Astrocyte of the spinal cord (primary cell): ENCODE measurements at places on chromosomes 2 and 18.

- no peak for DNase-seq
Observed at GRCh38 chr18:41659438-41660130, 295.4 kb upstream of the PIK3C3 start.

GRCh38 chr2:190530248-190530900 lies 4.1 kb downstream of the NEMP2 start:
- DNase-seq = peak; percentile 37

DNA sequence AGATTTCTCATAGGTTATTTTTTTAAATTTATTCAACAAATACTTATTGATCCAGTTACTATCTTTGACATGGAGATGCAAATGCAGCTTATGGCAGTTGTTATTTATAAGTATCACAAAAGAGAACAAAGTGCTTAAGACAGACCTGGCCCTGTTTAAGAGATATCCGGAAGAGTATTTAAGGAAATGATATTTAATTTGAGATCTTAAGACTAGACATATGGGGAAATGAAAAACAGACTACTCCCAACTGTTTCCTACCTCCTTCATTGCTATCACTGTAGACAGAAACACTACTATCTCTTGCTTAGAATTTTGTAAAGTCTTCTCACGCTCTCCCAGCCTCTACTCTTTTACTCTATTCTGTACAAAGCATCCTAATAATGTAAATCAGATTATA lies 36.0 kb downstream of the RPRD1A start:
- no peak for DNase-seq

- DNase-seq = no peak
Observed at GRCh38 chr2:127401757-127402695, 14.3 kb upstream of the MAP3K2 start.

DNA sequence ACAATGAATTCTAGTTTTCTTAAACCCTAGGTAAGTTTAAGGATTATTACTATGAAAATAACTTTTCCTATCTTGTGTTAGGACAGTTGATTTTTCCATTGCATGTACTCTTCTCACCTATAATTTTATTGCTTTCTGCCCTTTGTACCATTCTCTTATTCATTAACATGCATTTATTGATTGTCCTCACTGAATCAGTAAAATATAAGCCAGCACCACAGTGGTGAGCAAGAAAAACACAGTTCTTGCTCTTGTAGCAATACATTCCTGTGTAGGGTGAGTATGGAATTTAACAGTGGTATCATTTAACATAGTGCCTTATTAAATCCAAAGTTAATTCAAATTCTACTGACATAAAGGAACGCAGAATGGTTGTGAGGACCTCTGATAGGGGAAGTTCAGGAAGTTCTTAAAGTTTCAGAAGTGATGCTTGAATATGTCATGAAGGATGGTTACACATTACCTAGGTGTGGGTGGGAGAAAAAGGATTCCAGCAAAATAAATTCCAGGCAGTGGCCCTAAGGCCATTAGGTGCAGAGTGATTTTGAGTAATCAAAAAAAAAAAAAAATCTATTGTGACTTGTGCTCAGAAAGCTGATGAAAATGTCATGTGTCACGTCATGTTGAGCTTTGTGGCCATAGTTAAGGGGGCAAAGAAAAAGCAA lies 104.7 kb upstream of the DSEL start:
- no peak for DNase-seq

GRCh38 chr2:190062601-190063000 lies at the start of gene MSTN:
Gene MSTN (minus strand): TSS chr2:190062729. CDS start chr2:190062596, 133 bp downstream.
- DNase-seq = no peak

DNA sequence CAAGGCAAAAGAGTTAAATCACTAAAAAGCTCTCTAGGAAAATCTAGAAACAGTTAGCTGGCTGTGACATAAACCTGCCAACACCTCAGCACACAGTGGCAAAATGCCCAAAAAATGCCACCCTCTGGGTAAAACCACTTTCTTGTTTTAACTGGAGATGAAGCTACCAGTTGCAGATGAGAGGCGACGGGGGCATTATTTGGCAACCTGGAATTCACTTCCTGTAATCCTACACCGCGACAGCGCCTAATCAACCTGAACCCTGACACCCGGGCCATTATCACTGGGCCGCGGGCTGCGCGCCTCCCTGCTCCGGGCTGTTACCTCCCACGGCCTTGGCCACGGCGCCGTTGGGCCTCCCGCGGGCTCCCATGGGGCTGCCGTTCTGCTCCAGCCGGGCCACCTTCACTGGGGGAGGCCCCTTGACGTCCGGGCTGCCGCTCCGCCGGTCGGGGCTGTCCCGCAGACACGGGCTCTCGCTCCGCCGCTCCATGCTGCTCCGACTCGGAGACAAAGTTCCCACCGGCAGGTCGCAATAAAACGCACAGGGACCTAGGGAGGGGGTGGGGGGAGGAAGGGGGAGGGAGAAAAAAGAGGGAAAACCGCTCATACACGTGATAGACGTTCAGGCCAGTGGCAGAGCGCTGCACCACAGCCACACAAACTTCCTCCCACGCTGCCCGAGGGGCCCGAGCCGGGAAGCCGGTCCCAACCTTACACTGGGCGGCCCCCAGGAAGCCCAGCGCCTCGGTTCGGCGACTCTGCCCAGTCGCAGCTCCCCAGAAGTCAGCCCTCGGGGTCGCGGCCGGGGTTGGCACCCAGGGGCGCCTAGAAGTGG lies 2.0 kb downstream of the SATB2 start:
- no peak for DNase-seq

DNA sequence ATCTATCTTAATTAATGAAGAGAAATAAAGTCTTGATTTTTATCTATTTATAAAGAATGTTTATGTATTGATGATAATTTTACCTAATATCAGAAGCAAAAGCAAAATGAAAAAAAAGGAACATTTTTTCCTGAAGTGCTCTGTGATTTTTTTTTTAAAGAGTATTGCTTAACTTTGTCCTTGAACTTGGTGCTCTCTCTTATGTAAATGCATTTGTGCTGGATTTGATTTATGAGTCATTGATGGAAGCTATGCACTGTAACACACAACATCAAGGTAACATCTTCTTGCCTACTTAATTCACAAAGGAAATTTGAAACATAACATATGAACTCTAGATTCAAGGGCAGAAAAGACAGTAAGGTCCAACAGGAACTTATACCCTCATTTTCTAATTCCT lies 312.9 kb upstream of the CDH19 start:
- no peak for DNase-seq

DNA sequence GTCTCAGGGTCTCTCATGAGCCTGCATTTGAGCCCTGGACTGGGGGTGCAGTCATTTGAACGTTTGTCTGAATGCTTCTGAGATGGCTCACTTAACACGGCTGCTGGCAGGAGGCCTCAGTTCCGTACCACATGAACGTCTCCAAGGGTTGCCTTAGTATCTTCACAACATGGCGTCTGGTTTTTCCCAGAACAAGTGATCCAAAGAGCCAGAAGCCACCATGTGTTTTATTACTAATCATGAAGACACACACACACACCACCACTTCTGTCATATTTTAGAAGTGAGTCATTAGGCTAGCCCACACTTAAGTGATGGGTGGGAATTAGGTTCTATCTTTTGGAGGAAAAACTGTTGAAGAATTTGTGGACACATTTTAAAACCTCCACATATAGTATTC lies 15.0 kb upstream of the MYO1B start:
- peak; percentile 96 for DNase-seq

- no peak for DNase-seq
Observed at GRCh38 chr18:44844486-44844885, 163.8 kb downstream of the SETBP1 start.

GRCh38 chr2:186772579-186772978 lies 76.4 kb downstream of the ZSWIM2 start:
- DNase-seq = no peak

DNA sequence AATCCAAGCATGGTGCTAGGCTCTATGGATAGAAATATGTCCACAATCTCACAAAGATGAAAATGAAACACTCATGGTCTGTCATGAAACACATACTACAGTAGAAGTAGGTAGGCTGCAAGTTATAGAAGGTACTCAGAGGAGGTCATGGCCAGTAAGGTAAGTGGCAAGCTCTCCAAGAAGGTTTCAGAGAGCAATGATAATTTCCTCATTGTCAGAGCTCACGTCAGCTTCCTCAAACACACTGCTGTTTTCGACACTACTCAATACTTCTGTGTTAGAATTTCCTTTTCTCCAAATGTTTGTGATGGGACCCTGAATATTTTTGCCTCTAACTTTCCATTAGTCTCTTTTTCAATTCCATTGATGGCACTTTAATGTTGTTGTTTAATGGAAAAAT lies 25.5 kb downstream of the CCDC141 start:
- DNase-seq = no peak

DNA sequence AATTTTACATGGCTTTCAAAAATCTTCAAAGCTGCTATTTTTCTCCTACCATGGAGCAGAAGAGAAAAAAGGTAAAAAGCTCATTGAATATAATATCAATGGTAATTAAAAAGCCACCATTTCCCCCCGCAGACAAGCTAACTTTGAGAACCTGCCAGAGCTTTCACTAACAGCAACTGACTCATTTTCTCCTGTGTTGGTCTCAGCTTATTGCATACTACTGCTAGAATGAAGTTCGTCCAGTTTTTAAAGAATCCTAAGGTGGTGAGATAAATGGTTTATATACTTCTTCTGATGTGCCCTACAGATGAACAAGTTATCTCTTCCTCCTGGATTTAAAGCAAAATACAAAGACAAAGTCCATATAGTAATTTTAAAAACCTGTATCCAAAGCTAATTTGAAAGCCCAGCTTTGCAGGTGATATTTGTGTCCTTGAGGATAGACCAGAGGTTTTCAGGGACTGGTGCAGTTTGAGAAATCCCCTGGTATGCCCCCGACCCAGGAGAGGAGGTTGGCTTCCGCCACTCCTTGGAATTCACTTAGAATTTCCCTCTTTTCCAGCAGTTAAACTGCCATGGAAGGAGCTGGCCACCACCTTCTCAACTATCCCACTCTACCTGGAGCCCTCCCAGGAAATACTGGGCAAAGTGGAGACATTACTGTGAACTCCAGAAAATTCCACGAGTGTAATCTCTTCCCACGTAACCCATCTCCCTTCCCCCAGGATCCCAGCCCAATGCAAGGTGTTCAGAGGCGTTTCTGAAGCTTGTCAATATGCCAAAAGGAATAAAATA lies 17.5 kb downstream of the YPEL5 start:
- no peak for DNase-seq

GRCh38 chr2:125086313-125087184 lies 1061.5 kb downstream of the CNTNAP5 start:
- no peak for DNase-seq

GRCh38 chr2:96828436-96828835 lies 12.4 kb downstream of the CNNM3 start:
- DNase-seq = no peak

DNA sequence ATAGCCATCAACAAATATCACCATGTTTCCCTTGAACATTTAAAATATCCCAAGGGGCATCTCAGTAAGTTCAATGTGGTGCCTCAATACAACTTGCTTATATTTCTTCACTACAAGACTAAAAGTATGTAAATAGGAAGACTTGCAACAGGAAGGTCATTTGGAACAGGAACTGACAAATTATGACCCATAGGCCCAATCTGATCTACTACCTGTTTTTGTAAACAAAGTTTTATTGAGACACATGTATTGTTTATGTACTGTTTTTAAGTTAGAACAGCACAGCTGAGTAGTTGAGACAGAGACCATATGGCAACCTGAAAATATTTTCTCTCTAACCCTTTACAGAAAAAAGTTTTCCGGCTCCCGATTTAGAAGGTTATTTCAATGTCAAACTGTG lies 154.8 kb upstream of the TFPI start:
- DNase-seq = no peak

DNA sequence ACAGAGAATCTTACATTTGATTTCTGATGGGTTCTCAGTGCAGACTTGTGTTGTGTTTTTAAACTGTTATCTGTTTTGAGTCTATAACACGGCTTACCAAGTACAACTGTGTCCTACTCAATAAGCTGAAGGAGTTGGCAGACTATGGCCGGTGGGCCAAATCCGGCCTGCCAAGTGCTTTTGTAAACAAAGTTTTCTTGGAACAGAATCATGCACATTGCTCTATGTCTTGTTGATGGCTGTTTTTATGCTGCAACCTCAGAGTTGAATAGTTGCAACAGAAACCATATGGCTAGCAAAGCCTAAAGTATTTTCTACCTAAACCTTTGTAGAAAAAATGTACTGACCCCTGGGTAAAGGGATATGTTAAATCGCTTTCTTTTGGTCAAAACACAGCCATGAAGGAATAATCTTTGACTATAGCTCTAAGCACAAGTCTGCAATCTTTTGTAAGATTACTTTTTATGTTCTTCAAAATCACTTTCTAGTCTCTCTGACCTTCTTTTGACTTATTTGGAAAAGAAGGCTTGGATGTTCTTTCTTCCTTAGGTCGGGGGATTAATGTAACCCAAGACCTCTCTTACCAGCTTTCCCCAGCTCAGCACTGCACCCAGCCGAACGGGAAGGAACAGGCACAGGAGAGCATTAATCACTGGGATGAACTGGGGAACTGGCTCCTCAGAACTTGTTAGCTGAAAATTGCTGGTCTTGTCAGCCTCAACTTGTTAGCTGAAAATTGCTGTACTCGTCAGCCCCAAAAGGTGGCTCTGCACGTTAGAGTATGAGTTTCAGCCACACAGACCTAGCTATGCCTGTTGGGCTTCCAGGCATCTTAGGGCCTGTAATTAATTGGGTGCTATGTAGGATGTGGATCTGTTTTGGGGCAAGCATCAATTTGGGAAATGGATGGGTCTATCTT lies 75.4 kb downstream of the CD8B2 start:
- DNase-seq = no peak

- peak; percentile 88 for DNase-seq
Observed at GRCh38 chr2:120108049-120108448, 95.2 kb downstream of the EPB41L5 start.

GRCh38 chr2:220941683-220942082 lies 630.4 kb downstream of the EPHA4 start:
- DNase-seq = no peak

DNA sequence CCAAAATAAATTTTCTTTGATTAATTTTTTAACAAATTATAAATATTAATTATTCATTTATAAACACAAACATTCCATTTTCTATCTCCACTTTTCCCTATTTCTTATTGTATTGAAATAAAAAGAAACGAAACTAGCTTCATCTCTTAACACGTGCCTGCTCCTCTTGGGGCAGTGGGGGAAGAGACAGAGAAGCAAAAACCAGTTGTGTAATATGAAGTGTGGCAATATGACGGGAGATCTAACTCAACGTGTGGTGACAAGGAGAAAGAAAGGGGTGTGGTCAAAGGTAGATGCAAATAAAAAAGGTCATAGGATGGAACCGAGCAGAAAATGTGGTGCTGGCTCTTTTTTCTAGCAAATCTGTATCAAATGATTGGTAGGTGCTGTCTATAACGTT lies 106.9 kb upstream of the SLC8A1 start:
- no peak for DNase-seq

DNA sequence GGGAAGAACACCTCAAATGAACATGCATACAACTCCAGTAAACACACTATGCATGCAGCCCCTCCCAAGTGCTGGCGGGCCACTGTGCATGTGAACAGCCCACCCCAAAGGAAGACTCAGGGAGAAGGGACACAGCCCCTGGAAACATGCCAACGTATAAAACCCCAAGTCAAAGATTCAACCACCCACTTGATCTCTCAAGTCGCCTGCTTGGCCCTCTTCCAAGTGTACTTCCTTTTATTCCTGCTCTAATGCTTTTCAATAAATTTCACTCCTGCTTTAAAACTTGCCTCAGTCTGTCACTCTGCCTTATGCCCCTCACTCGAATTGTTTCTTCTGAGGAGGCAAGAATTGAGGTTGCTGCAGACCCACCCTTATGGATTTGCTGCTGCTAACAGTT lies 139.1 kb downstream of the C1D start:
- no peak for DNase-seq

- DNase-seq = no peak
Observed at GRCh38 chr2:30159766-30160165, 13.0 kb downstream of the YPEL5 start.
